ENCODE measurements at places on chromosomes 3 and 15. TPM values are rescaled to one million over a fixed set of nuclear protein-coding genes. Genes with fewer than 3 reads are reported as not detected.

DNA sequence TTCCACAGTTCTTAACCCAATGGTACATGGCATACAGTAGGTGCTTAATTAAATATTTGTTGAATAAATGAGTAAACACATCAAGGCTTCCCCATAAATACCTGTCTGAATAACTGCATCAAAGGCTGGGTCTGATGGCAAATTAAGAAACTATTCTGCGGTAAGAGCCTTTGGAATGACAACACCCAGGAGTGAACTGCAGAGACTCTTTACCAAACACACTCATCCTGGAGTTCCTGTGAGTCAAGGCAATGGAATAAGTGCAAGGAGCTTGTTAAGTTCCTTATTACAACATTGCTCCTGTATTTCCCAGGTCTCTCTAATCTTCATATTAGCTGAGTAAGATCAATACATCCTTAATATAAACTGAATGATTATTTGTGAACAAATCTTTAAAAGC is 119.9 kb upstream of the STT3B start:
- DNase-seq, result no peak

GRCh38 chr3:128745742-128746141 is 19.8 kb downstream of the RAB7A start:
- DNase-seq, result no peak

Gene TGM5
- polyA plus RNA-seq, result 0.16 TPM

GRCh38 chr3:71879089-71879488 is 94.1 kb upstream of the PROK2 start:
- DNase-seq, result no peak

Gene ATP8B4
- 6.6 TPM for polyA plus RNA-seq

- DNase-seq, result no peak
Measured at GRCh38 chr15:31254431-31255175, 72.0 kb upstream of the KLF13 start.

- no peak for DNase-seq
Measured at GRCh38 chr3:177622520-177622919, 425.2 kb upstream of the TBL1XR1 start.

Gene CASR
- 0.25 TPM for polyA plus RNA-seq

- DNase-seq, result no peak
Measured at GRCh38 chr15:60779718-60780503, 301.0 kb upstream of the ICE2 start.

DNA sequence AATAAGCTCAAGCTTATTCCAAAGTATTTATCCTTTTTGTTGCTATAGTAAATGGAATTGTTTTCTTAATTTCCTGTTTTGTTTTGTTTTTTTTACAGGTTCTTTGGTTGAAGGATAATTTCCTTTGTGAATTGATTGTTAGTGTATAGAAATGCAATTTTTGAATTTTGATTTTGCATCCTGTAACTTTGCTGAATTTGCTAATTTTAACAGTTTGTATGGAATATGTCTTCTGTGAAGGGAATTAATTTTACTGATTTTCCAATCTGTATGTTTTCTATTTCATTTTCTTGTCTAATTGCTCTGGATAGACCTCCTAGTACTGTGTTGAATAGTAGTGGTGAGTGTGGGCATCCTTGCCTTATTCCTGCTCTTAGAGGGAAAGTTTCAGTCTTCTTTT is 28.3 kb downstream of the PFN2 start:
- DNase-seq, result no peak

DNA sequence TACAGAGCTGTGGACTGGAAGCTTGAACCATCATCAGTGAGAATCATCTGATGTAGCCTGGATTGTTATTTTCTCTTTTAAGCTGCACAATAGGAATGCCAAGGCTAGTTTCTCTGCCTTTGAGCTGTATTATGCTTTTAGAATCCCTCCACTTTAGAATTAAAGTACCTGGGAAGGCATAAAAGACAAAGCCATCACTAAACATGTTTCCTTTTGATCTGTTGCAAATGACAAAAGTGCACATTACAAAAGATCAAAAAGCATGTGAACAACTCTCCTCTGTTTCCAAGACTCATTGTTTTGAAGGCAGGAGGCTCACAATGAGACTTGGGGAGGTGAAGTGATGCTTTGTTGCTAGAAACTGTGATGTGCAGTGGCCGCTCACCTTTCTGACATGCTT is 51.8 kb downstream of the LARS2 start:
- no peak for DNase-seq

- no peak for DNase-seq
Measured at GRCh38 chr15:91193378-91193720, 93.3 kb downstream of the SV2B start.

- no peak for DNase-seq
Measured at GRCh38 chr3:136346486-136346885, 96.3 kb downstream of the PCCB start.

Gene NUP210
- 1.8 TPM for polyA plus RNA-seq

DNA sequence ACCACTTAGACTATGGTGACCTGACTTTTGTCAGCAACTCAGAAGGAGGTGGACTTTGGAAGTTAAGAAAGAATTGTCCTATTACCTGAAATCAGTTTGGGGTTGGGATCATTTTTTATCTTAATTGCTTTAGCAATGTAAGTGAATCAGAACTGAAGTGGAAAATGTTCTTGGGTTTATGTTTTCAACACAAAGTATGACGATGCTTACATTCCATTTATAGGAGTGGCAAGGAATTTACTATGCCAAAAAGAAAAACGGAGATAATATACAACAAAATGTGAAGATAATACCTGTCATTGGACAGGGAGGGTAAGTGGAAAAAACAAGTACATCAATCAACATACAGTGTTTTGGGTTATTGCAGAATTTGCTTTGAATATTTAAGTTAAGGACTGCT is 116.1 kb downstream of the PDE8A start:
- no peak for DNase-seq

Gene ONECUT1
- not detected for polyA plus RNA-seq

Gene CCK
- not detected for polyA plus RNA-seq

Gene SSUH2
- polyA plus RNA-seq, result 0.49 TPM

DNA sequence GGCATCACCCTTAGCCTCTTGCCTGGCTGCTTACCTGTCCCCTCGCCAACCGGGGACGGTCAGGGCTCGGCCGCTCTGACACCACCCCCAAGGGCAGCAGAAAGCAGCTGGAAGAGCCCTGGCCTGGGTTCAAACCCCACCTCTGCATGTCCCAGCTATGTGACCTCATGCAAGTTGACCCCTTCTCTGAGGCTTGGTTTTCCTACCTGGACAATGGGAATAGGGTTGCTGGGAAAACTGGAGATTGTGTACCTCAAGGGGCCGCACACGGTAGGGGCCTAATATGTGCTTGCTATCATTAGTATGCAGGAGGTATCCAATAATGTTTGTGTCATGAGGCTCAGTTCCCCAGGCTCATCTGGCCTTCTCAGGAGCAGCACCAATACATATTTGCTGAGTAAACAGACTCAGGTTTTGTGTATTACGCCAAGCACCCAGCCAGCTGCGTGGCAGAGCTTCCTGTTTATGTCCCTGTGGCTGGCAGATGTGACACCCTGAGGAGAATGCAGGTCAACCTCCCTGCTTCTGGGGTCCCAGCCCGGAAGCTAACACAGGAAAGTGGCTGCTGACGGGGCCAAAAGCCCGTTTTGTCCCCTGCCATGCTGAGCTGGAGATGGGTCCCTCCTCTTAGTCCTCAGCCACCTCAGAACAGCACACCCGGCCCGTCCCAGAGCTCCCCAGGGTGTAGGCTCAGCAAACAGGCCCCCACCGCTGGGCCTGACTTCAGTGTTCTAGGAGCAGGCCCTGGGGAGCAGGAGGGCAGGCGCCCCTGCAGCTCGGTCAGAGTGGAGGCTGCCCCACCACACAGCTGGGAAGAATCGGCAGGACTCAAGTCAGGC is 29.7 kb downstream of the PLXND1 start:
- DNase-seq, result no peak

DNA sequence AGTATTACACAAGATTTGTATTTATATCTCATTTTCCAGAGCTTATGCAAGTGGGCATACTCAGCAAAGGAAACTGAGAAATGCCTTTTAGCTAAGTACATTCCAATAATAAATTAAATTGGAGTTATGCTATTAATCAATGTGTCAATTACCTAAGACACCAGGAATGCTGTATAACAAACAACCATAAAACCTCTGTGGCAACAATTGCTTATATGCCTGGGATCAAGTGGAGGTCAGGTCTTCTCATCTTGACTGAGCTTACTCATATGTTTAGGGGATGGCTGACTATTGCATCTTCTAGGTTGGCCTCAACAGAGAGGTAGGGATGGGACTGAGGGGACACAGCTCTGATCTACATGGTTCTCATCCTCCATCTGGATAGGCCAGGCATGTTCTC is 30.7 kb downstream of the CD200R1L start:
- DNase-seq, result no peak

- no peak for DNase-seq
Measured at GRCh38 chr3:159137949-159138348, 336.1 kb downstream of the MFSD1 start.

Gene CACNA2D3
- polyA plus RNA-seq, result 0.57 TPM

DNA sequence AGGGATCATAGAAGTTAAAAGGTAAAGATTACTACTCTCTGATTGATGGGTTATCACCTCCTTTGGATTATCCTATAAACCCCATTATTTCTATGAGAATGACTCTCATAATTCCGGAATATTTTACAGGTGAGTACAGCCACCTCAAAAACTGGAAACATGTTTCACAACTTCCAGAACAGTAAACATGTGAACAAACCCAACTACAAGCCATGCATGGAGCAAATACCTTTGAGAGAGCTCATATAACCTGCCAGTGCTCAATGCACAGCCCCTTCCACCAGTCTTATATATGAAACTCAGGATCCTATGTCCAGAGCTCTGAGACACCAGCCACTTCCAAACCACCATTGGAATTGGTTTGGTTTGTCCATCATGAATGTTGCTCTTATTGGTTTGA is 208.0 kb downstream of the MECOM start:
- DNase-seq, result no peak

Gene ARIH1
- polyA plus RNA-seq, result 41.1 TPM

Gene MESP2
- polyA plus RNA-seq, result 0.10 TPM

Gene DAPK2
- 1.3 TPM for polyA plus RNA-seq

DNA sequence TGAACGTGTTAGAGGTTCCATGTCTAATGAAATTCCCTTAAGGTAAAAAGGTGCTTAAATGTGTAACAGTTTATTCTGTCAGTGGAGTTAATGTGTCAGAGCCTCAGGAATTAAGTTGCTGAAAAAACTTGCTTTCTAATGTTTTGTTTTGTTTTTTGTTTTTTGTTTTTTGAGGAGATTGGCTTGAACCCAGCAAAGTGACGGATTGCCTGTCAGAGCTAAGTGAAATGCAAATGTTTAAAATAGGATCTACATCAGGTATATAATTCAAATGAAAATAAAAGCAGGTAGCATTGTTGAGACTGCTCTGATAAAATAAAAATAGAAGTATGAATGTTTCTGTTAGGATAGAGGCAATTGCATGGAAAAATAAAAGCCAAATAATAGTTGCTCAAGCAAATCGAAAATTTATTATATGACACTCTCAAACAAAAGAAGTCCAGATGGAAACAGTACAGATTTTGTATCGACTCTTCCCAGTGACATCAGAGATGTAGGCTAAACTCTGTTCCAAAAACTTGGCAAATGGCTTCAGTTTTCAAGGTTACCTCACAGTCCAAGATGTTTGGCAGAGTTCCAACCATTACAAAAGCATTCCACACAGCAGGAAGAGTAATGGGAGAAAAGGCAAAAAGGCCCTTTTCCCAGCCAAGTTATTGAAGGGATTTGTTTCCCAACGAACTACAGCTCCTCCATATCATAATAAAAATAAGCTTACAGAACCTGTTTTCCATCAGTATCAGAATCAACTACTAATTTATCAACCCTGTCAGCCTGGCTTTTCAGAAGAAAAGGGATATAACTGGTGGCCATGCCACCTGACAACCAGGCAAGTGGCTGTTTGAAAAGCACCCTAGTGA is 291.0 kb downstream of the TBL1XR1 start:
- DNase-seq, result peak; percentile 50

Gene KIF23
- polyA plus RNA-seq, result 0.79 TPM

Gene FMN1
- polyA plus RNA-seq, result 0.95 TPM

Gene GALNT15
- 121 TPM for polyA plus RNA-seq

DNA sequence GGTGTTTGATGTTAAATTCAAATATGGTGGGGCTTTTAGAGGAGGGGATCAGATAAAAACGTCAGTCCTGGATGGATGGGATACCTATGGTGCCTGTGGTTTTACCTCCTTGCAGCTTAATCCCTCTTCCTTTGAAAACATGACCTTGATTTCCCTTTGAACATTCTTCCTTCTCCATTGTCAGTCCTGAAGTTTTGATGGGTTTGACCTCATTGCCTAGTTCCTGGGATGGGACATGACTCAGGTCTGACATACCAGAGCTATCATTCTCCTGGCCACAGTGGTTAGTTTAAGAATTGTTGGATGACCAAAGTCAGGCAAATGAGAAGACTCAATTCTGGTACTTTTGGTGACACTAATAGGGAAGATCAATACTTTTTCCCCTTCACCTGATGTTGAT is 87.2 kb downstream of the PRICKLE2 start:
- DNase-seq, result no peak

DNA sequence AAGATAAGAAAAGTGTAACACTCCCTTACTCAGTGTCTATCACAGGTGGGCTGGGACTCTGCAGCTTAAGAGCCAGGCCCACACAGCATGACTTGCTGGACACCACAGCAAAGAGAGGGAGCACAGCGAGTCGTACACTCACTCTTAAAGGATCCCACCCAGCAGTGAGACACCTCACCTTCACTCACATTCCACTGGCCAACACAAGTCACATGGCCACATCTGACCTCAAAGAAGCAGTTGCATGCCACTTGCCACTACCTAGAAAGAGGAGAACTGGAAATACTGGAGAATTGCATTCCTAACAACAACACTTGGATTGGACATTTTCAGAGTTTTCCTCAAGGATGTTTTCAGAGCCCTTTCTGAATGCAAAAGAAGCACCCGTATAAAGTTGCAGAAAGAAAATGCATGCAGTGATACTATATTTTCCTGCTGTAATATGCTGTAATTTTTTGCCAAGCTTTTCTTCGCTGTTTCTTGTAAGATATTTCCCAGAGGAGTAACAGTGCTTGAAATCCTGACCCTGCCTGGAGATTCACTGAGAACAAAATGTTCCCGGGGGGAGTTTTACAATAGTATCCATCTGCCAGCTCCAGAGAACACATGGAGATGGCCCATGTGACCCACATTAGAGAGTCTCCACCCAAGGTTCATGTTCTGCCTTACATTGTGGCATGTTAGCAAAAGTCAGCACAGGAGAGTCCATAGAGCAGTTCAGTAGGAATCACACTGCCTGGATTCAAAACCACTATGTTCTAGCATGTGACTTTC is 42.2 kb downstream of the TRIM42 start:
- DNase-seq, result peak; percentile 54

- DNase-seq, result no peak
Measured at GRCh38 chr3:190617185-190617584, 103.3 kb downstream of the IL1RAP start.

GRCh38 chr3:13262493-13263211 is 157.5 kb downstream of the NUP210 start:
- DNase-seq, result no peak

DNA sequence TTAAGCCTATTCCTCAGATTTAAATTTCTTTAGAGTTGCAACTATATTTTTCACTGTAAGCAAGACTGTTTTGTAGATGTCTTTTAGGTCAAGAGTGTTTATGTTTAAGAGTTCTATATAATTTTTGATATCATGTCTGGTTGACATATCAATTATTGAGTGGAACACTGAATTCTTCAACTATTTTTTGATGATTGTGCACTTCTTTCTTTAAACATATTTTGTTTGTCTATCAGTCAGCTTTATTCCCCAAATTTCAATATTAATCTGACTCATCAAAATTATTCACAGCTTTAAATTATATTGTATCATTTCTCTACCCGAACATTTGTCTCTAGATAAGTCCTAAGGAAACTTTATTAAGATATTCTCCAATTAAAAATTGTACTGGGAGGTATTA is 933.6 kb upstream of the ROBO1 start:
- DNase-seq, result no peak

- no peak for DNase-seq
Measured at GRCh38 chr3:25091934-25092333, 336.1 kb upstream of the RARB start.

All from urinary bladder (tissue), 4 donors.